ENCODE measurements at places on chromosomes 7 and 10.

- no peak for DNase-seq
These were observed 40.7 kb upstream of the LYZL1 start for GRCh38 chr10:29248158-29248557.

GRCh38 chr7:112735261-112735660, 54.9 kb downstream of the TMEM168 start:
- DNase-seq, result no peak

- no peak for DNase-seq
These were observed 68.1 kb downstream of the LHPP start for GRCh38 chr10:124529661-124530214.

GRCh38 chr10:104680467-104681401, 39.6 kb downstream of the SORCS3 start:
- no peak for DNase-seq

DNA sequence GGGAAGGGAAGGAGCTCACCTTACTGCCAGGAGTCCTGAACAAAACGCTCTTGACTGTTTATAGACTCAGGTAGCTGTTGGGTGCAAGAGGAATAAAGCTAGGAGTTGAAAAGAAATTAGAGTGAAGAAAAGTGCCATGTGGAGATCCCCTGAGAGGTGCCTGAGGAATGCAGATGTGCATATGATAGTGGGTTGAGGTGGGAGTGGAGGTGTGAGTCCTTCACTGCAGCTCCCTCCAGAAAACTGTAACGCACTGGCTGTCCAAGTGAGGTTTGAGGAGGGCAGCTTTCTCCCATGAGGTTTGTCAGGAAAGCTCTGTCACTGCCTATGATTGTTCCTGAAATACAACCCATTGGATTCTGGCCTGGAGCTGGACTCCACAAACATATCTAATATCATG, 904.8 kb upstream of the POT1 start:
- DNase-seq, result no peak

DNA sequence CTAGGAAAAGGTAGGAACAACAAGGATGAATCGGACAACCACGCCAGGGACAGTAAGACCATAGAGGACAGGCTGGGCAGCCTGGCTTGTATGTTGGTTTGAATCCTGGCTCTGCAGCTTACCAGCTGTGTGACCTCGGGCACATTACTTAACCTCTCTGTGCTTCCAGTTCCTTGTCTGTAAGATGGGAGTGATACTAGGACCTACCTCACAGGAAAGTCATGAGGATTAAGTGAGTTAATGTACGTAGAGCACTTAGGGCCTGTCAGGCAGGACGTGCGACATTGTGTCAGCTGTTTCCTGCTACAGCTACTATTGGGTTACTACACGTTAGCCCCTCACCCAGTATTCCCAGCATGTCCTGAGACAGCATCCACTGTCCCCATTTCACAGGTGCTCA, 32.1 kb downstream of the PLAC9 start:
- DNase-seq, result no peak

- DNase-seq, result no peak
These were observed 138.6 kb downstream of the LHPP start for GRCh38 chr10:124600051-124600880.

DNA sequence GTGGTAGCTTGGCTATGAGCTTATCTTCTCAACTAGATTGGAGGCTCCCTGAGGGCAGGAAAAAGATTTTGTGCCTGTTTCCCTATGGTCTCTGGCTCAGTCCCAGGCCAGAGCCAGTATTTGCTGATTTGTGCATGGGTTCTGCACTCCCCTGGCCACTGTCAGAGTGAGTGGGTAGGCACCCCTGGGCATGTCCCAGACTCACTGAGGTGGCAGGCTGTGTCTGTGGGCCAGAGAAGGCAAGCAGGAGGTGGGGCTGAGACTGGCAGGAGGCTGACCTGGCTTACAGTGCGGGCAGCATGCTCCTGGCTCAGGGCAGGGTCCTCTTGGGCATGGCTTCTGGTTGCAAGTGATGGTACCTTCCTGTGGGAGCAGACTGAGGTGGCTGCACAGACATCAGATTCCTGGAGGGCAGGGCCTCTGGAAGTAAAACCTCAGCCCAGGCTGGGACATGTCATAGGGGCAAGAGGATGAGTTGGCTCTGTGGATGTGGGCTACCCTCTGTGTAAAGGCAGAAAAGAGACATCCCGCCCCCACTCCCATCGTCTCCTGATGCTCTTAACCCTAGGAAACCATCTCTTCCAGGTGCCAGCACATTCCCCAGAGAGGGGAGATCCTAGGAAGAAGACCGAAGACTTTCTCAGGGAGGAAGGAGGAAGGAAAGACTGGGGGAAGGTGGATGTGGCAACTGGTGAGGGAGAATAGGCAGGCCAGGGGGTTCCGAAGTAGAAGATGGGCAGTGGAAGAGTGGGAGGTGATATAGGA, 4.3 kb downstream of the KCP start:
- DNase-seq, result no peak

GRCh38 chr7:77693830-77694583, 2.3 kb upstream of the RSBN1L start:
- no peak for DNase-seq

GRCh38 chr7:8390262-8390626, 43.2 kb upstream of the NXPH1 start:
- DNase-seq, result no peak

GRCh38 chr7:158020706-158021095, 566.9 kb downstream of the PTPRN2 start:
- no peak for DNase-seq

DNA sequence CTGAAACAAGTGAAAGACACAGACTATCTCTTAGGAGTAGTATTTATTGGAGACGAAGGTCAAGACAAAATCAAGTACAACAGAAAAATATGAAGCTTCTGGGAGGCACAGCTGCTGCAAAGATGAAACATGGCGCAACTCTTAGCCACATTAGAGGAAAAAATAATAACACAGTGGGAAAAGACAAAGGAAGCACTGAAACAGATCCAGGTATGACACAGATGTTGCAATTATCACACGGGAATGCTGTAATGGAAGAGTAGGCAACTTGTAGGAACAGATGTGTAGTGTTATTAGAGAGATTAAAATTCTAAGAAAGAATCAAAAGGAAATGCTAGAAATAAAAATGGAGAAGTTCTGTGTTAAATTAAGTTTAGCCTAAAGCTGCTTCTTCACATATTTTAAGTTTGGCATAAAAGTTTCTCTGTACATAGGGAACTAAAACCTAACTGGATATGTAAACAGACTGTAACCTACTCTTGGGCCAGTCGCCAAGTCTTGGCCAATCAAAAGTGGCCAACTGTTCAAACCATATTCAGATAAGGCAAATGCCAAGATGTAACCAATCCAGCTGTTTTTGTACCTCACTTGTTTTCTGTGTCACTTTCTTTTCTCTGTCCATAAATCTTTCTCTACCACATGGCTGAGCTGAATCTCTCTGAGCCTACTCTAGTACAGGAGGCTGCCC, 1132.0 kb upstream of the LRRTM3 start:
- DNase-seq, result peak; percentile 61

- DNase-seq, result no peak
These were observed 2.4 kb downstream of the TCTN3 start for GRCh38 chr10:95691281-95691680.
